Chondrocyte (in vitro differentiated cells): ENCODE measurements at places on chromosomes 7 and 10.

DNA sequence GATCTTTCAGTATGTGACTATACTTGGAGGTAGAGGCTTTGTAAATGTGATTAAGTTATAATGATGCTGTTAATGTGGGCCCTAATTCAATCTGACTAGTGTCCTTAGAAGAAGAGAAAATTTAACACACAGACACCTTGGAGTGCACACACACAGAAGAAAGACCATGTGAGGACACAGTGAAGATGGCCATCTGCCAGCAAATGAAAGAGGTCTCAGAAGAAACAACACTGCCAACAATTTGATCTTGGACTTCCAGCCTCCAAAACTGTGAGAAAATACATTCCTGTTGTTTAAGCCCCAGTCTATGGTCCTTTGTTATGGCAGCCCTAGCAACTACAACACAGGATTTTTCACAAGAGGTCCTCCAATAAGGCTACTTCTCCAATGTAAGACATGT lies 120.9 kb upstream of the ABCB5 start:
- no peak for DNase-seq

DNA sequence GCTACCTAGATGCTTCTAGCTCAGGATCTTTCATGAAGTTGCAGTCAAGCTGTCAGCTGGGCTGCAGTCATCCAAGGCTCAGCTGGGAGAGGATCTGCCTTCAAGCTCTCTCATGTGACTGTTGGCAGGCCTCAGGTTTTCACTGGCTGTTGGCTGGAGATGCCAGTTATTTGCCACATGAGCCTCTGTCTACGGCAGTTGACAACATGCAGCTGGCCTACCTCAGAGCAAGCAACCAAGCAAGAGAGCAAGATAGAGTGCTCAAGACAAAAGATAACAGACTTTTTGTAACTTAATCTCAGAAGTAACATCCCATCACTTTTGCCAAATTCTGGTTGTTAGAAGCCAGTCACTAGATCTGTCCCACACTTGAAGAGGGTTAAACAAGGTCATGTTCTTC lies 125.8 kb downstream of the TPST1 start:
- no peak for DNase-seq

DNA sequence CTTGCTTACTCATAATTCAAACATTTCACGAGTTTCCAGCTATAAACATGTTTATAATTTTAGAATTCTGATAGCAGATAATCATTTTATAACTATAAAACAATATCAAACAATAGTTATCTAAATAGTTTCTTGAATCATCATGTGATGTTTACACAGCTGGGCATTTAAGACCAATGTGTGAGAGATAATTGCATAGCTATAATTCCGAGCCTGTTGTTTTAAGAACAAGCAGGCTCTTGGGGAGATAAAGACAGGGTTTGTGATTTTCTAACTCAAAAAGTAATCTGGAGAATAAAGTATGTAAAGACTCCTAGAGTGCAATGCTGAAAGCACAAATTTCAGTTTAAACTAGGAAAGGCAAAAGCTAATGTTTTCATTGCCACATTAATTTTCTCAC lies 331.2 kb downstream of the LRRTM3 start:
- DNase-seq, result no peak

GRCh38 chr7:103134836-103135554 lies 13.9 kb downstream of the NAPEPLD start:
- no peak for DNase-seq

GRCh38 chr7:32104766-32105165 lies 34.6 kb upstream of the PDE1C start:
- no peak for DNase-seq

DNA sequence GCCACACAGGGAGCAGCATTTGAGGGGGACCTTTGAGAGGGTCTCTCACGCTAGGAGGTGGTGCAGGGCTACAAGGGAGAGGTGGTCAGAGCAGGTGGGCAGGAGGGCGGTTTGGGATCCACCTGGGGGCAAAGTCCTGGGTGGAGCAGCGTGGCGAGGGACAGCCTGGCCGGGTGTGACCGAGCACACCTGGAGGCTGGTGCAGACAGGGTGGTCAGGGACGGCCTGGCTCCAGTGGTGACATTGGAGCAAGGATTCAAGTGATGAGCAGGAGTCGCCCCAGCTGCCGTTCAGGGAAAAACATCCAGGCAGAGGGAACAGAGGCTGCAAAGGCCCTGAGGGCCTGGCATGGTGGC lies 36.0 kb downstream of the CLIP2 start:
- no peak for DNase-seq

GRCh38 chr7:27071622-27072390 lies 24.0 kb downstream of the HOXA1 start:
- DNase-seq, result no peak

- DNase-seq, result no peak
Measured at GRCh38 chr7:8172372-8173354, 89.3 kb downstream of the ICA1 start.

- DNase-seq, result no peak
Measured at GRCh38 chr7:28296571-28297483, 115.5 kb upstream of the CREB5 start.

GRCh38 chr7:151432658-151433521 lies 7.1 kb downstream of the CRYGN start:
- no peak for DNase-seq

- no peak for DNase-seq
Measured at GRCh38 chr7:81162771-81163525, 244.1 kb upstream of the SEMA3C start.

GRCh38 chr7:23925088-23925487 lies 215.1 kb downstream of the STK31 start:
- no peak for DNase-seq

GRCh38 chr7:120733835-120734234 lies 124.1 kb downstream of the TSPAN12 start:
- DNase-seq, result no peak

GRCh38 chr7:3754493-3755341 lies 453.7 kb downstream of the SDK1 start:
- DNase-seq, result no peak

DNA sequence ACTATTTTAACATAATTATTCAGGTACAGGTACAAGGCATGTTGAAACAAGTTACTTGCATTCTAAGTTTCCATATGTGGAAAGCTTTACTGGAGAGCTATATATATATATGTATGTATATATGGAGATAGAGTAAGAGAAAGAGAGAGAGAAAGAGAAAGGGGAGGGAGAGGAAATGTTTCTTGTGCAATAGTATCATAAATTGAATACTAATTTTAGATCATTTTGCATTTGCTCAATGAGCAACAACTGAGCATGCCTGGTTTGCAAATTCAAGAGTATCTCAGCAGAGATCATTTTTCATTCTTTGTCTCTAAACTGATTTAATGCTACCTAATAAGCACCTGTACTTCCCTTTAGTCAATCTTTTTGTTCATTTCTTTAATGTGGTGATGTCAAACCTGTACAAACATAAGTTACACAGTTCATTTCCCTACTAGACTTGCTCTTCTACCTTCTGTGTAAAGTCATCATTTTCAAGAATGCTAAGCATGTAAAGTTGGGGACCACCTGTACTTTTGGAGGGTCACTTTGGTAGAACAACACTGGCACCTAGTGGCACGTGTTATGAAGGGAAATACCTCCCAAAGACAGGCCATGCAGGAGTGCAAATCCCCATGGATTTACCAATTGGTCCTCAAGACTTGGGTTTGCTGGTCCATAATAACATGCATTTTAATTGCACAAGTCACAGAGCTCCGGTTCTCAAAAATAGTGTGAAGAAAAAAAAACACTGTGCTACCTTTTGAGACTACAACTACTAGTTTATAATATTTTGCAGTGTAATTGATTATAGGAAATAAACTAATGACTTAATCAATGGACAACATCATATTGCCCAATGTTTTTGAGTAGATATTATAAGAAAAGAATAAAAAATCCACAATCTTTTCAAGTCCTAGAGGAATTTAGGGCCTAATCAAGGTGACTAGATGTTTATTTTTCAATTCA lies 431.2 kb upstream of the IGFBP3 start:
- DNase-seq, result no peak

GRCh38 chr10:13271552-13272163 lies 28.2 kb downstream of the PHYH start:
- DNase-seq, result no peak

DNA sequence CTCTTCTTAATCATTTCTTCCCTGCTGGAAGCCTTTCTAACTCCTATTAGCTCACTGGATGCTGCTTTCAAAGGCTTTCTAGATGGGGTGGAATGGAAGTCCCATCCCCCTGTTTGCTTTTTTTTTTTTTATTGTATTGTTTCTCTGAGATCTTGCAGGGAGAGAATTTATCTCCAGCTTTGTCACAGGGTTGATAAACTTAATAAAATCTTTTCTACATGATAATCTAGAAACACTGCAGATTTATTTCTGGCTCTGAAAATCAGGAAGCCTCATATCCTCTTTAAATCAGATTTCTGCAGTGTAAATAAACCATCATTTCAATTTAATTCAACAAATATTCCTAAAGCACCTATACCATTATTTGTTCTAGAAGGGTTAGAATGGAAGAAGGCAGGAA lies 37.2 kb upstream of the CHCHD3 start:
- no peak for DNase-seq

DNA sequence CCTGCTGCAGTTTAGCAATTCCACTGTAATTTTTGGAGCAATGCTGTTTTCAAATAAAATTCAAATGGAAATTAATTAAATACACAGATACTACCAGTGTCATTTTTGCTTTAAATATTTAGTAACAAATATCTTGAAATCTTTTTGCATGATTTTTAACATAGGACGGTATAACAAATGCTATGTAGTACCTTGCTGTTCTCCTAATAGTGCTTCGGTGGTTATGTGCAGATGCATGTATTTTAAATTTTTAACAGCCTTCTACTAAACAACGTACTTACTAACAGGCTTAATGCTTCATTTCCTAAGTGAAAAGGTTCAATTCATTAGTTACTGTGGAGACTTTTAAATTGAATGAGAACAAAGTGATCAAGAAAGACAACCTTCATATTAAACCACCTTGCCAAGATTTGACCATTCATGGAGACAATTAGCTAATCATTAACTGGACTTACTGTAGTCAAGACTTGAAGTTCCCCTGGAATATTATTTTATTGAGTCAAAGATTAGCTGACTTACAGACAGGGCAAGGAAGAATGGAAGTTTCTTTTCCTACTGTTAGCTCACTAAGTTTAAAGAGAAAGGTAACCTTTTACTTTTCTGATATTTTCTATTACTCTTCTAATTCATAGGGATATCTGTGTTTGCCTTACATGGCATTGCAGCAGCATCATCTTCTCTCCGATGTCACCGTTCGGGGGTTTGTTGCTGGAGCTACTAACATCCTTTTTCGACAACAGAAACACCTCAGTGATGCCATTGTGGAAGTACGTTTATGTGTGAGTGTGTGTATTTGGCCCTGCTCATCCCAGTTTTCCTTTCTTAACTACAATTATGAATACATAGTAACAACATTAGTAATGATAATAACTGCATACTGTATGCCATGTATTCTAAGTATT lies 74.3 kb downstream of the AVL9 start:
- no peak for DNase-seq
